PC-3 (cell line): ENCODE measurements at places on chromosomes 2 and 18. TPM values are rescaled to one million over a fixed set of nuclear protein-coding genes. Genes with fewer than 3 reads are reported as not detected.

GRCh38 chr18:24112874-24113615 is 25.8 kb upstream of the CABYR start:
- no peaks in the 10 kb centered on the region for H3K27me3 ChIP-seq
- peaks cover 13% of the 10 kb centered on the region for H3K4me1 ChIP-seq
- H3K4me3 ChIP-seq: peak overlapping the region; percentile 35; the same call in 1 of the 2 replicates
- no peaks in the 10 kb centered on the region for H3K36me3 ChIP-seq
- peak; percentile 84 for DNase-seq

Gene CFAP53
- total RNA-seq: not detected in 2 replicates

Gene CNPPD1
- 38.2 and 44.0 TPM in 2 replicates for total RNA-seq

Gene VIL1
- total RNA-seq: 0.26 and 0.92 TPM in 2 replicates

DNA sequence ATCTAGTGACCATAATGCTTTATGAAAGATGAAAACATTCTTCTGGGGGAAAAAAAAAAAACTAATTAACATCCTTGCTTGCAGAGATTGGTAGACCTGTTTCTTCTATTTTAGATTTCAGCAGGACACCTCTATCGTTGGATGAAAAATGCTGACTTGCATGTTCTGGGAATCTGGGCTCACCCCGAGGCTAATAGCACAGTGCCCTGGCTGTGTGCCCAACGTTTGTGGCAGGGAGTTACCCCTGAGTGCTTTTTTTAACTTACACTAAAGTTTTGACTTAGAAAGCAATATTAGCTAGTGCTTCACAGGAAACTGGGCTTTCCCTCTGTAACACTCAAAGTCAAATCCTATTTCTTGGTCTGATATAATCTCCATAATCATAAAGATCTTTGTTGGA is 233.2 kb downstream of the SLC8A1 start:
- no peak overlapping the region for H3K27ac ChIP-seq
- no peaks in the 10 kb centered on the region for H3K36me3 ChIP-seq
- H3K27me3 ChIP-seq: no peaks in the 10 kb centered on the region
- no peak for DNase-seq

DNA sequence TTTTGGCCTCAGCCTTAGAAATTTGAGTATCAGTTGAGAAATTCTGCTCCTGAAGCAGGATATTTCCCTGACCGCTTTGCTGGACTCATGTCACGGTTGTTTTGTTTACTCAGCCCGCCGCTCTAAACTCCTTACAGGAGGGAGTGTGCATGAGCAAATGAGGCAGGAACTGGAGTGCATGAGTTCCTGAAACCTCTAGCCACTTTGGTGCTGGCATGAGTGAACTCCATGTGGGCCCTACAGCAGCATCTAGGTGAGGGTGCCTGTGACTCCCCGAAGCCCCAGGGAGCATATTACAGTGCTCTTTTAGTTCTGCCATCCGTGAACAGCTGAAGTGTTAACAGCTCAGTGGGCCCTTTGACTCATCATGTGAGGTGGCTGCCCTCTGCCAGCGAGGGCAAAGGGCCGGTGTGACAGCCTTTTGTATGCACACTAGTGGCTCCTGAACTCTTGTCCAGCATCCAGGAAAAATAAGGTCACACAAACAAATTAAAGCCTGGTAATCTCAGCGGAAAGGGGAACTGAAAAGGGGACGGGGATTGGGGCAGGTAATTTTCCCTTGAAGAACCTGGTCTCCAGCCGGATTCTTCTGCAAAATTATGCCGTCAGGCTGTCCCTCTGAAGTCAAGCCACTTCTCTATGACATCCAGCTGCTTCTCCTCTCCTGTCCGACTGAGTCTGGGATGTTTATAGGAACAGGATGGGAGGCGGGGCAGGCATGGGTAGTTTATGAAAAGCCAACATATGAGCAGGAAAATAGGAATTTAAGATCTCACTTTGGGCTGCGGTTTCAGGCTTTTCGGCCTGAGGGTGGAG is 1668.7 kb downstream of the SUCLG1 start:
- no peaks in the 10 kb centered on the region for H3K27me3 ChIP-seq
- peak overlapping the region; percentile 42; the same call in 1 of the 2 replicates for H3K4me3 ChIP-seq
- peaks cover 37% of the 10 kb centered on the region for H3K4me1 ChIP-seq
- H3K27ac ChIP-seq: peak overlapping the region; percentile 79
- no peaks in the 10 kb centered on the region for H3K36me3 ChIP-seq

Gene ERFE
- 7.4 and 8.5 TPM in 2 replicates for total RNA-seq

DNA sequence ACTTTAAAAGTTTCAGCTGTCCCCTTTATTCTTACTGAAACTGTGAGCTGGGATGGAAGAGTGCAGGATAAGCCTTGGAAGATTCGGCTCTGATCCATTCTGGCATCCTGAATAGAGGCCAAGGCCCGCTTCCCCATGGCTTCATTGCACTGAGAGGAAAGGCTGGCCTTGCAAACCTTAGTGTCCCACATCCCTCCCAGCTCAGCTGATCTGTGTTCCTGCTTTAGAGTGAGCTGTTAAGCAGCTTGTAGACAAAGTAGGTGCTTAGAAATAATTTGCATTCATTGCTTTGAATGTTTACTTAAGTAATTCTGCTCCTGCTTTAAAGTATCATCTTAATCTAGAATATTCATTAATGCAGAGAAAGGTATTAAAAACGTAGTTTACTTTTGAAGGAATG is 169.6 kb upstream of the BOD1L2 start:
- H3K4me3 ChIP-seq: no peak overlapping the region
- no peak for DNase-seq
- no peak overlapping the region for H3K27ac ChIP-seq
